ENCODE measurements at places on chromosomes 4 and X.

DNA sequence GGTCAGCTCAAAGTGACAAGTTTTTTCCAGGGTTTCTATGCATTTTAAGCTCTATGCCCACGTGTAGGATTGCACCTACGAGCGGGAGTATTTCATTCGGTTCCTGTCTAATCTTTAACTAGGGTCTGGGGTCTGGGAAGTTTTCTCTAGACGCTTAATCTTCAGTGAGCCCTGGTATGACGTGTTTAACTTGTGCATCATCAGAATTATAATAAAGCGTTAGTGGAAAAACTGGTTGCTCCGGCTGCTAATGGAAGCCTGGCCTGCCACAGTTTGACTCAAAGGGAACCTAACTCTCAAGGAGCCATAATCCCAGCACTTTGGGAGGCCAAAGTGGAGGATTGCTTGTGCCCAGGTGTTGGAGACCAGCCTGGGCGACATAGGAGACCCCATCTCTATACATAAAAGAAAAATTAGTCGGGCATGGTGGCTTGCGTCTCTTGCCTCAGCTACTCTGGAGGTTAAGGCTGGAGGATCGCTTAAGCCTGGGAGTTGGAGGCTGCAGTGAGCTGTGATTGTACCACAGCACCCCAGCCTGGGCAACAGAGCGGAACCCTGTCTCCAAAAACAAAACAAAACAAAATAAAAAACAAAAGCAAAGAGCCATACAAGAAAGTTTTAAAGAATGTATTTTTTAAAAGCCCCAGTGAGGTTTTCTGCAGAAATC is 30.2 kb downstream of the ARSD start:
- DNase-seq = no peak

GRCh38 chrX:44698357-44698756 is 145.5 kb upstream of the DUSP21 start:
- no peak for DNase-seq

GRCh38 chrX:68292471-68292870 is 140.8 kb downstream of the OPHN1 start:
- peak; percentile 21 for DNase-seq

DNA sequence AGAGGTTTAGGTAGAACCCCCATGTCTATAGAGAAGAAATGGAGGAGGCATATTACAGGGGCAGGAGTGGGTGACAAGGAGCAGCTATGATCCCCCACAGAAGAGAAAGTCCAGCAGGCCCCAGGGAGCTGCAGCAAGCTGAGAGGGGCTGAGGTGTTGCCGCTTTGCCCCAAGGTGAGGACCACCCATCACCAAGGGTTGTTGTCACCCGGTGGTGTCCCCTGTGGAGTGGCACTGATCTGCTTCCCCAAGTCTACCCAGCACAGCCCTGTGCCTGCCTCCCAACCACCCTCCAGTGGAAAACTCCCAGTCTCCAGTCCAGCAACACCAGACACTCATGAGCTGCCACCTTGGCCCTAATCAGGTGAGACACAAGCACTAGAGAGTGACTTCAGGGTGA is 149.3 kb upstream of the NOCT start:
- no peak for DNase-seq

DNA sequence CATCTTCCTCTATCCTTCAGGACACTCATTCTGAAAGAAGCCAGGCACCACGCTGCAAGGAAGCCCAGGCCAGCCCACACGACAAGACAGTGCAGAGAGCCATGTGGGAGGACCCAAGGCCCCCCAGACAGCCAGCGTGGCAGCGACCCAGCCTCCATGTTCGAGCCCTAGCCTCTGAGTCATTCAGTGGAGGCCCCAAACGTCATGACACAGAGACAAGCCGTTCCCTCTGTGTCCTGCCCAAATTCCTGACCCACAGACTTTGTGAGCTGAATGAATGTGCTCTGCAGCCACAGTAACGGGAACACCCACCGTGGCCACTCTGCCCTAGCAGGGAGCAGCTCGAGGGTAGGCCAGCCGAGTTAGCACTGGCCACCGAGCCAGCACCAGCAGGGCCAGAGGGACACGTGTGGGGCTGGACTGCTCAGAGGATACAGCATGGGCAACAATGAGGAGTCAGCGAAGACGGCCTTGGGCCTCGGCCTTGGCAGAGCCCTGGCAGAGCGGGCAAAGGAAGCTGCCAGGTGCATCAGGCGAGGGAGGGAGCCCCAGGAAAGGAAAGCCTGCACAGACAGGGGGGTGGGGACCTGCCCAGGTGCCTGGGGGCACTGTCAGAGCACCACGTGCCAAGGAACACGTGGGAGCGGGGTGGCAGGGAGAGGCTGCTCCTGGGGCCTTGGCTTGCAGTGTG is 8.6 kb downstream of the BLOC1S4 start:
- DNase-seq = peak; percentile 33

DNA sequence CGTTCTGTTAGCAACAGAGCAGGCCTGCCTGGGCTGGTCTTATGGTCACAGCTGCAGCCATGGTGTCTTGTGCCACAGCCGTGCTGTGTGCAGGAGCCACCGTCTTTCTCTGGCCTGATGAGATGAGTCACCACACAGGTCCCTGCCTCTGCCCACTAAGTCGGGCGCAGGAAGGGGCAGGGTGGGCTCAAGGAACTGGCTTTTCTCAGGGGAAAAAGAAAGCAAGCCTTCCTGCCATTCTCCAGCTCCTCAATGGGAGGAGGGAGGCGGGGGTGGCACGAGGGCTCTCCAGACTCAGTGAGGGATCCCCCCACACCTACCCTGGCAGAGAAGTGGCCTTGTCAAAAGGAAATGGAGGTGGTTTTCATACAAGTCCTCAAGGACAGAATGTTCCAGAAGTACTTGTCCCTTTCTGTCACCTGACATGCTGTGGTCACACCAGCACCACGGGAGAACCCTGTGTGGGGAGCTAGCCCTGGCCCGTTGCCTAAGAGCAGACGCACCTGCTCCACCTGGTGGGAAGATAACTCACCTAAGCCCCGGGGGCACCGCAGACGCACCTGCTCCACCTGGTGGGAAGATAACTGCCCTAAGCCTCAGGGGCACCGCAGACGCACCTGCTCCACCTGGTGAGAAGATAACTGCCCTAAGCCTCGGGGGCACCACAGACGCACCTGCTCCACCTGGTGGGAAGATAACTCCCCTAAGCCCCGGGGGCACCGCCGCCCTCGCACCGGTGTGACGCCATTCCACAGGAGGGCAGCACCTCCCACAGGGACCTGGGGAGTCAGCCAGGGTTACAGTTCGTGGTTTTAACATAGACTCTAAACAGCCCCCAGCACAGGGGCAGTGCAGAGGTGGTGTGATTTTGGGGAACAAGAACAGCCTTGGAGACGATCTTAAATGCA is 18.5 kb downstream of the UVSSA start:
- DNase-seq = no peak

GRCh38 chr4:76420188-76420761 is 666 bp downstream of the CCDC158 start:
- no peak for DNase-seq

- no peak for DNase-seq
Observed at GRCh38 chr4:86928400-86929255, 6.2 kb upstream of the AFF1 start.

GRCh38 chr4:67333664-67334063 is 211.6 kb downstream of the CENPC start:
- no peak for DNase-seq

DNA sequence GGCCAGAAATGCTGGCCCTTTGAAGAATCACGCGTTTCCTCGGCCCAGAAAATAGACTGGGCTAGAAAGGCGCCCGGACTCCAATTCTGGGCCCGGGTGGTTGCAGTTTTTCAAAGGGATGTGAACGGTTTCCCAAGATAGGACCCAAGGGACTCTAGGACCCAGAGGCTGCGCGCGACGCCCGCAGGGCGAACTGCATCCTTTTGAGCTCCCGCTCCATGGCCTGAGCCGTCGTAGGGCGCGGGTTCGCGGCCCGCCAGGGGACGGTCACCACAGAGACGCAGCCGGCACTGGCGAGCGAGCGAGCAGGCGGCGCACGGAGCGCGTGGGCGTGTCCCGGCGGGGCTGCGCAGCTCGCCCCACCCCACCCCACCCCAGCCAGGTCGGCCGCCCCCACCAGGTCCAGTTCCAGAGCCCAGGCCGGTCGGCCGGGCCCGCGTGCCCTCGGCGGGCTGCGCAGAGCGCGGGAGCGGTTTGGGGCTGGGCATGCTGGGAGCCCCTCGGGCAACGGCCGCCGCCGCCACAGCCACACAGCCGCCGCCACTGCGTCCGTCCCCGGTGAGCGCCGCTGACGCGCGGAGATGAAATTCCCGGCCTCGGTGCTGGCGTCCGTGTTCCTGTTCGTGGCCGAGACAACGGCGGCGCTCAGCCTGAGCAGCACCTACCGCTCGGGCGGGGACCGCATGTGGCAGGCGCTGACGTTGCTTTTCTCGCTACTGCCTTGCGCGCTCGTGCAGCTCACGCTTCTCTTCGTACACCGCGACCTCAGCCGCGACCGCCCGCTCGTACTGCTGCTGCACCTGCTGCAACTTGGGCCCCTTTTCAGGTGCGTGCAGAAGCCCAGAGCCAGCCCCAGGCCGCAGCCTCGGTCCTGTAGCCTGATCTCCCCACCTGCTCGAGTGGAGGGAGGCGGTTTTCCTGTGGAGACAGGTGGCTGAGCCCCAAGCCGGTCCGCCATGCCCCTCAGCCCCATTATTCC is at the start of gene XK:
Gene XK, plus strand, starts transcription at position 411 of the 979 bp plus-strand sequence. Its CDS starts 171 bp downstream, at position 582.
- peak; percentile 74 for DNase-seq

DNA sequence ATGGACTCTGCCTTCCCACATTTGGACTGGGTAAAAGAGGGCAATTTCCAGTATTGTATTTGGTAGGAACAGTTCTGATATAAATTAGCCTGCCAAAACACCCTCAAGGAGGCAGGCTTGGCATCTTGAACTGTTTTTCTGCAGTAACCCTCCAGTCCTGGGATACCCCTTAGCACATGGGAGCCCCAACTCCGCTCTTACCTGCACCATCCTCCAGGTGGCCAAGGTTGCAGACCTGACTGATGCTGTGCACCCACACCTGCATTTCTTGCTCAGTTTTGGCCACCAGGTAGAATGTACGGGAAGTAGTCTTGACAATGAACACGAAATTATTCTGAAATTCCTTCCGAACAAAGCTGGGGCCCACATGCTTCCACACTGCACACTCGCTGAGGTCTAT is 35.1 kb downstream of the GAB3 start:
- DNase-seq = no peak

GRCh38 chr4:39637221-39637585 is 1.5 kb downstream of the SMIM14 start:
- DNase-seq = no peak

DNA sequence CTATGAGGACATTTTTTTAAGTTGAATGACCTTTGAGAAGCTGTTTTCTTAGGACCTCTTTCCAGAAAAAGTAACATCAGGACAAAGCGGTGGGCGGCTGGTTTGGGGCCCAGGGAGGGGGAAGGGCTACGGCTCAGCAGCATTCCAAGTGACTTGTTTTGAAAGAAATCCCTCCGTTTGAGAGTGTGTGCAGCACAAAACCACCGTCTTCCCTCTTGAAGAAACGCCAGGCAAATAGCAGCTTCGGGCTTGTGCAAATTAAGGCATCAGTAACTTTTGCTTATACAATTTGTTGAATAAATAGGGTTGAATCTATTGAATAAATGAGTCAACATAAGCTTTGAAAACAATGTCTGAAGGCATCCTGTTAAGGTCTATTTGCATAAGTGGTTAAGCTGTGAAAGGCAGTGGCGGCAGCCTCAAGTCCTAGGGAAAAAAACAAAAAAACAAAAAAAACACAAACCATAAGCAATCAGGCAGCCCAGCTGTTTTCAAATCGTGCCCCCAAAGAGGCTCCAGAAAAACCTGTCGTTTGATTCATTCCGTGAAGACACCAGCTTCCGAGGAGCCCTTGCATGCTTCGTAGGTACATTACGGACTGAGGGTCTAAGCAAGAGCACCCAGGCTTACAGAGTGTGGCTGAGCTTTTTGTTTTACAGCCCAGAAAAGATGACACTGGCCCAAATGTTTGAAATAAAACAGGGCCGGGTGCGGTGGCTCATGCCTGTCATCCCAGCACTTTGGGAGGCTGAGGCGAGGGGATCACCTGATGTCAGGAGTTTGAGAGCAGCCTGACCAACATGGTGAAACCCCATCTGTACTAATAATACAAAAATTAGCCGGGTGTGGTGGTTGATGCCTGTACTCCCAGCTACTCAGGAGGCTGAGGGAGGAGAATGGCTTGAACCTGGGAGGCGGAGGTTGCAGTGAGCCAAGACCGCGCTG is 103.7 kb downstream of the CRLF2 start:
- no peak for DNase-seq

DNA sequence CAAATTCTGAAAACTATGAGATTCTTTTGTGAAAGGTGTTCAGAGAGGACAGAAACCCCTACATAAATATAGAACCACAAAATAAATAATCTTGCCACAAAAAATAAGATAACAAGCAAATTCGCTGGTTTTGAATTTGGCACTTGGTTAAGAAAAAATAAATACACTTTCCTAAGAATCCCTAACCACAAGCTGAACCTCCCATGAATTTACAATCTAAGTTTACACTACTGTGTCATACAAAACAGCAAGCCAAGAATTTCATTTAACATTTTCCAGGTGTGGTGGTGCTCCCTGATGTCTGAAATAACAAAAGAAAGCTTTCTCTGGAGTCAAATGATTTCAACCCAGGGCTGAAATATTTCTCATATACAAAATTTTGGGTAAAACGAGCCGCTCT is 121.0 kb downstream of the KCNIP4 start:
- no peak for DNase-seq

GRCh38 chrX:38868941-38869401 is 67.7 kb downstream of the MID1IP1 start:
- DNase-seq = no peak

DNA sequence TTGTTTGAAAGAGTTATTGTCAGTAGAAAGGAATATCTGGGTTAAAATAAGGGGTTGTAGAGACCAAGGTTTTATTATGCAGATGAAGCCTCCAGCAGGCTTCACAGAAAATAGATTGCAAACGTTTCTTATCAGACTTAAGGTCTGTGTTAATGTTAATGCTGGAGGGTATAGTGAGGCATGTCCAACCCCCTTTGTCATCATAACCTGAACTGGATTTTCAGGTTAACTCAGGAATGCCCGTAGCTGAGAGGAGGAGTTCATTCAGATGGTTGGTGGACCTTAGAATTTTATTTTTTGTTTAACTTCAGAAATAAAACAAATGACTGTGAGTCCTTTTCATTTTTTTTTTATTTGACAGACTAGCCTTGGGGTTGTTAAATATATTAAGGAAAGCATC is 354.1 kb downstream of the GPM6A start:
- DNase-seq = no peak

DNA sequence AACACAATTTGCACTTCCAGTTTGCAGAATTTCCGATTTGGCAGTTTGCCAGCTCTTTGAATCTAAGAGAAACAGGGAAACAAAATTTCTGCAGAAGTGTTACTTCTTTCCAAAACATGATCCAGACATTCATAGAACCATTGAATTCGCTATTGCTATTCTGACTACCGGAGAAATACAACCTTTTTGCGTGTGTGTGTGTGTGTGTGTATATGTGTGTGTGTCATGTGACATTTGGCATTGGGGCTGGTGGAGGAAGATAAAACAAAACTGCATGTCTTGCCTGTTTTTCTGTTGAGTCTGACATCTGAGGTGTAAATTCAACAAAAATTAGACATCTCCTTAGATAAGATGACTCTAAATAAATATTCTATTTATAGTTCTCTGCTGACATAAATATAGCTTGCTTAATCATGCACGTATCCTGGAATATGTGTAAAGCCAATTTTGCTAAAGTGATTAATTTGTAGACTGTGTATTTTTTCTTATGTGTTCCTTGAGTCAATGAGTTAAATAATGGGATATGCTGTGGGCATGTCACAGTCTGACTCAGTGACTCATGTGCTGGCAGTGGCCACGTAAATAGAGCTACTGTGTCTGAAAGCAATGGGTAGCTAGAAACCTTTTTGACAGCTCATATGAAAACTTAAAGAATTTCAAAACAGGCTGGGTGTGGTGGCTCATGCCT is 98.9 kb downstream of the HPGD start:
- DNase-seq = peak; percentile 65

All from Daoy (cell line).